ENCODE measurements at places on chromosomes 6 and 20. TPM values are rescaled to one million over a fixed set of nuclear protein-coding genes. Genes with fewer than 3 reads are reported as not detected.
A peak's percentile ranks its signal among the peaks of the same experiment; 100 is the strongest.

Gene KIF16B
- total RNA-seq = 17.7 TPM

Gene GTSF1L
- total RNA-seq = not detected

Gene NCR2
- total RNA-seq = not detected

Gene ELOVL2
- total RNA-seq = 0.42 TPM

Gene OPRM1
- total RNA-seq = 1.1 TPM

Gene PDE10A
- 3.3 TPM for total RNA-seq

Gene REV3L
- total RNA-seq = 50.4 TPM

Gene PNLDC1
- not detected for total RNA-seq

Gene CEP43
- total RNA-seq = 6.6 TPM

Gene SCUBE3
- total RNA-seq = 3.3 TPM

Gene CYP39A1
- 10.4 TPM for total RNA-seq

Gene HRH3
- total RNA-seq = not detected

Gene TIAM2
- 8.6 TPM for total RNA-seq

Gene ZNFX1
- total RNA-seq = 35.7 TPM

Gene PGC
- 0.92 TPM for total RNA-seq

Gene IPCEF1
- 2.7 TPM for total RNA-seq

Gene RIPOR3
- 25.7 TPM for total RNA-seq

- H3K4me3 ChIP-seq = peak within 1 kb of the TSS; percentile 76
- no peaks in the 10 kb centered on the region for H3K27me3 ChIP-seq
These were observed at the start of gene ZBTB46 for GRCh38 chr20:63830841-63831588. TSS of gene ZBTB46 (minus strand) at chr20:63831264. CDS start at chr20:63790757, 40,507 bp downstream.

GRCh38 chr6:158782432-158783166, 36.6 kb downstream of the EZR start:
- H3K4me3 ChIP-seq = no peak overlapping the region
- H3K36me3 ChIP-seq = peaks cover 100% of the 10 kb centered on the region
- no peak overlapping the region for H3K27ac ChIP-seq
- H3K27me3 ChIP-seq = no peaks in the 10 kb centered on the region

- no peaks in the 10 kb centered on the region for H3K4me1 ChIP-seq
- no peaks in the 10 kb centered on the region for H3K27me3 ChIP-seq
- no peaks in the 10 kb centered on the region for H3K36me3 ChIP-seq
- H3K4me3 ChIP-seq = no peak overlapping the region
- DNase-seq = no peak
These were observed 234.1 kb upstream of the BMP2 start for GRCh38 chr20:6533351-6533750.

GRCh38 chr6:159713984-159714383, 13.3 kb upstream of the WTAP start:
- peaks cover 20% of the 10 kb centered on the region for H3K4me1 ChIP-seq
- H3K27me3 ChIP-seq = no peaks in the 10 kb centered on the region
- H3K36me3 ChIP-seq = no peaks in the 10 kb centered on the region
- DNase-seq = peak; percentile 47
- H3K27ac ChIP-seq = no peak overlapping the region

GRCh38 chr6:41747256-41748101, at the start of gene PGC:
TSS of gene PGC (minus strand) at chr6:41747397. CDS start at chr6:41747334, 63 bp downstream.
- H3K27ac ChIP-seq = no peak within 1 kb of the TSS
- no peak within 1 kb of the TSS for H3K4me3 ChIP-seq
- no peaks in the 10 kb centered on the region for H3K36me3 ChIP-seq
- H3K4me1 ChIP-seq = no peaks in the 10 kb centered on the region
- DNase-seq = no peak

DNA sequence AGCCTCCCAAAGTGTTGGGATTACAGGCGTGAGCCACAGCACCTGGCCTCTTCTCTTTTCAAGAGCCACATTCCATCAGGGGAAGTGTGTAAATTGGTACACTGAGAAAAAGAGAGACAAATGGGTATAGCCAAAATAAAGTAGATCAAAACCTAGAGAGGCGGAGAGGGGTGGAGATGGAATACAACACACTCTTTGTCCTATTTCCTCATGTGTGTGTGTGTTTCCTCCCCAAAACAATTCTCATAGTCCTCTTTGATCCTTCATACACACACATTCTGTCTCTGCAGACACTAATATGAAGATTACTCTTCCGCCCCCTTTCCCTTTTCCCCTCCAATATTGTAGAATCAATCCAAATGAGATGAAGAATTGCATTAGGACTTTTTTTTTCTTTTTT, 16.0 kb downstream of the PXT1 start:
- no peak for DNase-seq
- H3K4me1 ChIP-seq = peaks cover 5% of the 10 kb centered on the region
- H3K36me3 ChIP-seq = no peaks in the 10 kb centered on the region
- no peak overlapping the region for H3K4me3 ChIP-seq

GRCh38 chr6:114432400-114432799, 89.6 kb upstream of the HS3ST5 start:
- no peak overlapping the region for H3K4me3 ChIP-seq
- H3K27me3 ChIP-seq = no peaks in the 10 kb centered on the region
- no peak overlapping the region for H3K27ac ChIP-seq
- H3K4me1 ChIP-seq = no peaks in the 10 kb centered on the region

- H3K36me3 ChIP-seq = no peaks in the 10 kb centered on the region
- no peaks in the 10 kb centered on the region for H3K27me3 ChIP-seq
- no peak overlapping the region for H3K4me3 ChIP-seq
- H3K27ac ChIP-seq = no peak overlapping the region
These were observed 58.1 kb downstream of the NOL4L start for GRCh38 chr20:32527052-32527446.

DNA sequence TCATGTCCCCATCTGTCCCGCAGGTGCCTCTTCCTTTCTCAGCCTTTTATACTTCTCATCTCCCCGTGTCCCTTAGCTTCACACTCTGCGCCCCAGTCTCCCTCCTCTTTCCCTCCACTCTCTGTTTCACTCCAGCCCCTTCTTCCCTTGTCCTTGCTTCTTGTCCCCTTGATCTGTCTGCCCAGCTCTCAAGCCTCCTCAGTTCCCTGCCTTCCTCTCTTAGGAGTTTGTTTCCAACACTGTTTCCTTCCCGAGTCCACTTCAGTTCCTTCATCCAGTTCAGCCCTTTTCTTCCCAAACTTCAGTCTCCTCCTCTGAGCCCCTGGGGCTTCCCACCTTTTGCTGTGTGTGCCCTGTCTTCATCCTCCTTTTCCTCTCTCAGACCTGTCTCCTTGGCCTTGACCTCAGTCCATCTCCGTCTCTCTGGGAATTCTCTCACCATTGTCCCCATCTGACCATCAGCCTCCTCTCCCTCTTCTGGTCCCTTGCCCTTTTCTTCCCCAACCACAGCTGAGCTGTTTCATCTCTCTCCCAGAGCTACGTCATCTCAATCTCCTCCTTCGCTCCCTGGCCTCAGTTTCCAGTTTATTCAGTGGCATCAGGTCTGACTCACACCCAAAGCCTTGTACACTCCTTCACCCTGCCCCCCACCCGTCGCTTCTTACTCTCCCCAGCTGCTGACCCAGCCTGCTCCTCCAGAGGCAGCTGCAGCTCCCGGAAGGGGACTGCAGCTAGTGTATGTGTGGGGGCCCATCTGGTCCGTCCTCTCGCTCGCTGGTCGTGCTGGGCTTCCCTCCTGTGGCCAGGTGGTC, 2.7 kb upstream of the DDR1 start:
- H3K27ac ChIP-seq = peak overlapping the region; percentile 93
- H3K36me3 ChIP-seq = no peaks in the 10 kb centered on the region
- no peak for DNase-seq
- H3K27me3 ChIP-seq = no peaks in the 10 kb centered on the region

GRCh38 chr20:60362531-60362930, 404.3 kb downstream of the CDH26 start:
- H3K27me3 ChIP-seq = no peaks in the 10 kb centered on the region
- H3K4me1 ChIP-seq = no peaks in the 10 kb centered on the region
- H3K27ac ChIP-seq = no peak overlapping the region

GRCh38 chr6:33665957-33666356, 44.8 kb downstream of the ITPR3 start:
- no peak overlapping the region for H3K4me3 ChIP-seq
- H3K27ac ChIP-seq = no peak overlapping the region
- no peaks in the 10 kb centered on the region for H3K27me3 ChIP-seq
- no peak for DNase-seq

- H3K4me1 ChIP-seq = peaks cover 4% of the 10 kb centered on the region
- no peak for DNase-seq
- no peak overlapping the region for H3K27ac ChIP-seq
- H3K36me3 ChIP-seq = no peaks in the 10 kb centered on the region
- no peaks in the 10 kb centered on the region for H3K27me3 ChIP-seq
These were observed 142.3 kb upstream of the SASH1 start for GRCh38 chr6:148200293-148200692.

DNA sequence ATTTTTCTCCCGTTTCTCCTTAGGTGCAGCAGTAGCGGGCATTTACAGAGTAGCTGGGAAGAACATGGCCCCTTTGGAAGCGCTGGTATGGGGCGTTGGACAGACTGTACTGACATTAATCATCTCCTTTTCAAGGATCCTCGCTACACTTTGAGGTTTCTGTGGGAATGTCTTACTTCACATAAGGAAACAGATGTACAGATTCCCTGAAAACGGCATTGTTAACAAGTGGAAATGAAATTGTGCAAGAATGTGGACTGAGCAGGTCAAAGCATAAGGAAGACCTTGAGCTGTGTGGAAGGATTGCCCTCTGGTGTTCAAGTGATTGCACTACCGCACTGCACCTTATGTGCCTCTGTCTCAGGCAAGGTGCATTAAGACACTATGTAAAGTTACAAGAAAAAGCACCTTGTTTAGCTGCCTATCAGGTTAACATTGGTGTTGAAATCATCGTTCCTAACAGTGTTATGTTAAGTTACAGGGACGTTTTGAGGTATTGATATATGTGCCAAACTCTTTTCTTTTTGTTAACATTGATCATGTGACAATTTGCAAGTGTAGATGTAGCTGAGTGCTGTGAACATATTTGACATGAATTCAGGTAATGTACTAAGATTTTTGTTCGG, 38.0 kb downstream of the TMEM170B start:
- no peaks in the 10 kb centered on the region for H3K27me3 ChIP-seq
- no peak overlapping the region for H3K27ac ChIP-seq
- H3K4me1 ChIP-seq = no peaks in the 10 kb centered on the region
- H3K36me3 ChIP-seq = no peaks in the 10 kb centered on the region

DNA sequence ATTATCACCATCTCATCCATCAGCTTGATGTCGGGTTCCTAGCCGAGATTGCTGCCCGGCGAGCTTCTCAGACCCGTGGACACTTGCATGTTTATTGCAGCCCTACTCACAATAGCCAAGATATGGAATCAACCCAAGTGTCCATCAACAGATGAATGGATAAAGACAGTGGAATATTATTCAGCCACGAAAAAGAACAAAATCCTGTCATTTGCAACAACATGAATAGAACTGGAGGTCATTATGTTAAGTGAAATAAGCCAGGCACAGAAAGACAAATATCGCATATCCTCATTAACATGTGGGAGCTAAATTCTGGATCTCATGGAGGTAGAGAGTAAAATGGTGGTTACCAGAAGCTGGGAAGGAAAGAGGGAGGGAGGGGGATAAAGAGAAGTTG, 49.1 kb upstream of the SLC2A12 start:
- DNase-seq = no peak
- H3K36me3 ChIP-seq = no peaks in the 10 kb centered on the region
- H3K4me3 ChIP-seq = no peak overlapping the region
- no peaks in the 10 kb centered on the region for H3K4me1 ChIP-seq

DNA sequence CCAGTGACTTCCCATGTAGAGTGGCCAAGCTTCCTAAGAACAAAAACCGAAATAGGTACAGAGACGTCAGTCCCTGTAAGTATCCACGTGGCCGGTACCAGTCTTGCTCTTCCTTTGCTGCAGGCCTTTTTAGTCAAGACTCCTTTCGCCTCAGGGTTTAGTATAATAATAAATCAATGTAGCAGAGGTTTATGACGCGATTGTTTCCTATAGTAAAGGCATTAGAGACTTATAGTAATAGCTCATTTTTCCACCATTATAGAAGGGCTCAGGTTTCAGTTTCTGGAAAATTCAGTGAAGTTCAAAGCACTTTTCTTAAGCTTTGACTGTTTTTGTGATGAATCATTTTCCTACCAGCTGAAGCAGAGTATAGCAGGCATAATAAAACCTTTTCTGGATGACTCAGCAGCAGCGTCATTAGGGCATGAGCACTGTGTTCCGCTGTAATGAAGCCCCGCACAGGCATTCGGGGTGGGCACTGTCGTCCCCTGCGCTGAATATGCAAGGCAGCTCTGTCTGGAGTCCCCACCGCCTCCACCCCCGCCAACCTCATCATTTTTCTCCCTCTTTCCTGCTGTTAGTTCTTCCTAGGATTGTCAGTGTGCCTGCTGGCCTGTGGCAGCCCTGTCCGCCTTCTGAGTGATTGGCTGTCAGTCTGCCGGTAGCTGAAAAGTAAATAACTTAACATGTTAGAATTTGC, 51.3 kb downstream of the PTPN1 start:
- H3K27ac ChIP-seq = peak overlapping the region; percentile 75
- no peak for DNase-seq
- peaks cover 26% of the 10 kb centered on the region for H3K36me3 ChIP-seq
- H3K27me3 ChIP-seq = no peaks in the 10 kb centered on the region
- no peak overlapping the region for H3K4me3 ChIP-seq

- no peaks in the 10 kb centered on the region for H3K36me3 ChIP-seq
- H3K4me1 ChIP-seq = no peaks in the 10 kb centered on the region
- H3K4me3 ChIP-seq = no peak overlapping the region
- peaks cover 21% of the 10 kb centered on the region for H3K27me3 ChIP-seq
- no peak overlapping the region for H3K27ac ChIP-seq
These were observed 87.6 kb downstream of the FOXA2 start for GRCh38 chr20:22496817-22497216.

DNA sequence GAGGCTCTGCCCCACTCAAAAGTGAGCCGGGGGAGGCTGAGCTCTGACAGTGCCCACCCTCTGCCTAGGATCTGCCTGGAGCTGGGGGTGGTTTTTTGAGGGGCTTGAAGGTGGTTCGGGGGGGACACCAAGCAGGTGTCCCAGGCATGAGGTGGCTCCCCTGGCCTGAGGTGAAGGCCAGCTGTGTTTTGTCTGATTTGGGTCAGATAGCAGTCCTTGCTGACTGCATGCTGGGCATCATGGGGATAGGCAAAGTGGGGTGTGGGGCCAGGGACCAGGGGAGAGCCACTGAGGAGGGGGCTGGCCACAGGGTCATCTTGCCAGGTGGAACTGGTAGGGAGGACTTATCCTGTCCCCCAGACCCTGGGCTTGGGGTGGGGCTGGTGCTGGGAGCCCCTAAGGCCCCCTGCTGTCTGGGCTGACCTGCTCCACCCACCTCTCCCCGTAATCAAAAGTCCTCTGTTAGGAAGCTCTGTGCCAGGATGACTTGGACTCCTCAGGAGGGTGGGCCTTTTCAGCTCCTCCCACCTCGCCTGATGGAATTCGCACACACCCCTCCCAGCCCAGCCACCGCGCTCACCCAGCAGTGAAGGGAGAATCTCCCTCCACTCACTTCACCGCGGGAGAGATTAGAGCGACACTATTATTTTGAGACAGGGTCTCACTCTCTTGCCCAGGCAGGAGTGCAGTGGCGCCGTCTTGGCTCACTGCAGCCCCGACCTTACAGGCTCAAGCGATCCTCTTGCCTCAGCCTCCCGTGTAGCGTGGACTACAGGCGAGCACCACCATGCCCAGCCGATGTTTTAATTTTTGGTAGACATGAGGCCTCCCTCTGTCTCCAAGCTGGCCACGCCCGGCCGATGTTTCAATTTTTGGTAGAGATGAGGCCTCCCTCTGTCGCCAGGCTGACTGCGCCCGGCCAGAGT, 1.5 kb upstream of the COL9A3 start:
- no peak for DNase-seq
- H3K27ac ChIP-seq = no peak overlapping the region
- peaks cover 60% of the 10 kb centered on the region for H3K4me1 ChIP-seq
- H3K27me3 ChIP-seq = peaks cover 64% of the 10 kb centered on the region
- peaks cover 40% of the 10 kb centered on the region for H3K36me3 ChIP-seq
